Naive thymus-derived CD4-positive, alpha-beta T cell (primary cell): ENCODE measurements at places on chromosomes 2 and 18.

GRCh38 chr2:9255416-9255815, 48.8 kb downstream of the ASAP2 start:
- H3K27ac ChIP-seq = no peak overlapping the region
- no peak for DNase-seq
- H3K36me3 ChIP-seq = no peaks in the 10 kb centered on the region
- no peak overlapping the region for H3K4me3 ChIP-seq
- H3K27me3 ChIP-seq = no peaks in the 10 kb centered on the region

DNA sequence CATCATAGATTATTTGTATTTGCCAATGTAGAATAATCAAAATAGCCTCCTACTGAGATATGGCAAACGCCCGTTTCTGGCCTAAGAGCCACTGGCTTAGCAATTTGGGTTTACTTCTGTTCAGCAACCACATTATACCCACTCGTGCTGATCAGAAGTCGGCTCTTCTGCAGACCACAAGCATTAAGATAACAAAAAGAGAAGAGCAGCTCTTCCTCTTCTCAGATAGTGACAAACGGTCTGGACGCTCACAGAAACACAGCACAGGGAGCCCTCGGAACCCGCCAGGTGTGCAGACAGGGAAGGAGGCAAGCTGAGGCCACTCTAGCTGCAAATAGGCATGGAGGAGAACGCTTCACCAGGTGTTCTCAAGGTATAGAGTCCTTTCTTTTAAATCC, 164.0 kb downstream of the HDAC4 start:
- DNase-seq = no peak
- H3K4me3 ChIP-seq = no peak overlapping the region
- H3K4me1 ChIP-seq = peaks cover 4% of the 10 kb centered on the region

DNA sequence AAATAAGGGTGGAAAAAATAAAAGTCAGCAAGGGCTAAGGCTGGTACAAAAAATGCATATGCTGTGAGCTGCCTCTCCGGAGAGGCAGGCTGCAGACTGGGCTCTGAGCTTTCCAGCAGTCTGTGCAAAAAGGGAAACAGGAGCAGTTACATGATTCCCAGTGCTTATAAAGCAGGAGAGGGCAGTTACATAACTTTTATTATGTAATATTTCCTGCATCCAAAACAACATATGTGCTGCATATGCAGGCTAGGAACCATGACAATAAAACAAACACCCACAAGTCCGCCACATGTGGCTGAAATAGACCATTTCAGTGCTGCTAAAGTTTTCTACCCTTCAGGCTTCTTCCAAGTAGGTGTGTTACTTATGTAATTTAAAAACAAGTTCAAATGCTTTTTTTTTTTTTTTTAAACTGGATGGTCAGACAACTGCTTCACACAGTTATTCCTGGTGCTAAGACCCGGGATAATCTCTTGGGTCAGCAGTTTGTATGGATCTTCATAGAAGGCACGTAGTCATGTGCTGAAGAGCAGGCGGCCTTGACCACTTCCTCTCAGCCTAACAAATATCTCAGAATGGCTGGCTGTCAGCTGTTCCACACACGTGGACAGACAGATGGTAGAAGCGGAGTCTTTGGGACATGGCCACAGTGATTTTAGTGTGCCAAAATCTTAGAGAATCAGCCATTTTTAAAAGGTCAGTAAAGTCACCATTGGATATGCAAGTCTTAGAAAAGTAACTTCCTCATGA, 43.5 kb downstream of the ARMC9 start:
- no peaks in the 10 kb centered on the region for H3K36me3 ChIP-seq
- H3K27me3 ChIP-seq = no peaks in the 10 kb centered on the region
- H3K4me1 ChIP-seq = no peaks in the 10 kb centered on the region
- no peak overlapping the region for H3K27ac ChIP-seq
- DNase-seq = no peak
- no peak overlapping the region for H3K4me3 ChIP-seq

GRCh38 chr18:34600158-34600557, 109.9 kb upstream of the DTNA start:
- H3K27me3 ChIP-seq = no peaks in the 10 kb centered on the region
- H3K4me3 ChIP-seq = no peak overlapping the region
- no peak for DNase-seq

DNA sequence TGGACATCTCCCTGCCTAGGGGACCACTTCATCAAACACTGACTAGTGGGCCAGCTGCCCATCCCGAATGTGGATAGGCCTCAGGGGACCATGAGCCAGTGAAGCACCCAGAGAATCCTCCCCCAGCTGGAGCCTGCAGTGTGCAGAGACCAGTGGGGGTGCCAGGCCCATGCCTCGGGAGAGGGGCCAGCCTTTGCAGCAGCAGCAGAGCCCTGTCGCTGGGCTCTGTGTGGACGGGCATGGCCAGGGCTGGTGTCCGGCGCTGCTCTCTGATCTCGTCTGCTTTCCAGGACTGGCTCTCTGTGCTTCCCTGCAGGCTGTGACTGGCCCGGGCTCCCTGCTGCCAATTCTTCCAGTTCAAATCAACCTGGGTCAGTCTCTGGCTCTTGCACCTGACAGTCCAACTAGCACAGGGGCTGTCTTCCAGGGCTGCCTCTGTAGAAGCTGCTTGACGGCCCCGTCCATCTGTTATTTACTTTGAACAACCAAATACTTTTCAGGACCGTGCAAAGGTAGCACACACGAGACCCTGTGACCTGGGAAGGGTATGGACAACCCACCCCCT, 11.4 kb downstream of the KCNIP3 start:
- DNase-seq = no peak
- no peaks in the 10 kb centered on the region for H3K27me3 ChIP-seq
- no peaks in the 10 kb centered on the region for H3K36me3 ChIP-seq
- H3K4me3 ChIP-seq = no peak overlapping the region
- H3K27ac ChIP-seq = no peak overlapping the region
- no peaks in the 10 kb centered on the region for H3K4me1 ChIP-seq

- no peak for DNase-seq
- H3K4me1 ChIP-seq = no peaks in the 10 kb centered on the region
- no peak overlapping the region for H3K4me3 ChIP-seq
- no peaks in the 10 kb centered on the region for H3K36me3 ChIP-seq
- no peak overlapping the region for H3K27ac ChIP-seq
- H3K27me3 ChIP-seq = no peaks in the 10 kb centered on the region
Measured at GRCh38 chr18:42644729-42645131, 470.8 kb downstream of the RIT2 start.

GRCh38 chr2:147181351-147182029, 663.3 kb upstream of the ACVR2A start:
- no peaks in the 10 kb centered on the region for H3K4me1 ChIP-seq
- no peak overlapping the region for H3K4me3 ChIP-seq
- no peak overlapping the region for H3K27ac ChIP-seq
- no peaks in the 10 kb centered on the region for H3K36me3 ChIP-seq
- no peak for DNase-seq

GRCh38 chr2:11808016-11808400, 61.6 kb downstream of the LPIN1 start:
- DNase-seq = no peak
- H3K27ac ChIP-seq = no peak overlapping the region
- no peaks in the 10 kb centered on the region for H3K4me1 ChIP-seq
- no peaks in the 10 kb centered on the region for H3K27me3 ChIP-seq
- H3K36me3 ChIP-seq = peaks cover 20% of the 10 kb centered on the region
- no peak overlapping the region for H3K4me3 ChIP-seq

- H3K27me3 ChIP-seq = no peaks in the 10 kb centered on the region
- no peak for DNase-seq
- no peak overlapping the region for H3K4me3 ChIP-seq
- H3K27ac ChIP-seq = no peak overlapping the region
- no peaks in the 10 kb centered on the region for H3K4me1 ChIP-seq
- H3K36me3 ChIP-seq = no peaks in the 10 kb centered on the region
Measured at GRCh38 chr18:79883461-79884293, 67.8 kb downstream of the SLC66A2 start.

- no peaks in the 10 kb centered on the region for H3K27me3 ChIP-seq
- no peak for DNase-seq
- H3K4me3 ChIP-seq = no peak overlapping the region
- no peak overlapping the region for H3K27ac ChIP-seq
Measured at GRCh38 chr18:24877546-24877945, 417.1 kb downstream of the HRH4 start.

DNA sequence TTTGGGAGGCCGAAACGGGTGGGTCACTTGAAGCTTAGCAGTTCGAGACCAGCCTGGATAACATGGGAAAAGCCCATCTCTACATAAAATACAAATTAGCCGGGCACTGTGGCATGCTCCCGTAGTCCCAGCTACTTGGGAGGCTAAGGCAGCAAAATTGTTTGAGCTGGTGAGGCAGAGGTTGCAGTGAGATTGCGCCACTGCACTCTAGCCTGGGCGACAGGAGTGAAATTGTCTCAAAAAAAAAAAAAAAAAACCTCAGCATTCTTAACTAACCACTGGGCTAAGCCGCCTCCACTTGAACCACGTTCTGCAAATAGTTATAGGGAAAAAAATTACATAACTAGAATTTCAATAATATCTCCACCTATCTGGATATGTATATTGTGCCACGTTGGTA, 2.3 kb downstream of the FOXI3 start:
- DNase-seq = no peak
- no peak overlapping the region for H3K4me3 ChIP-seq
- no peaks in the 10 kb centered on the region for H3K36me3 ChIP-seq
- H3K27me3 ChIP-seq = peaks cover 17% of the 10 kb centered on the region
- H3K27ac ChIP-seq = no peak overlapping the region
- H3K4me1 ChIP-seq = peaks cover 5% of the 10 kb centered on the region

- no peak for DNase-seq
- no peaks in the 10 kb centered on the region for H3K36me3 ChIP-seq
- no peaks in the 10 kb centered on the region for H3K4me1 ChIP-seq
- no peak overlapping the region for H3K4me3 ChIP-seq
- H3K27me3 ChIP-seq = no peaks in the 10 kb centered on the region
Measured at GRCh38 chr2:29443627-29444026, 328.4 kb downstream of the CLIP4 start.

GRCh38 chr2:151289972-151290866, 751 bp upstream of the NMI start:
- no peaks in the 10 kb centered on the region for H3K36me3 ChIP-seq
- no peak for DNase-seq
- peaks cover 22% of the 10 kb centered on the region for H3K4me1 ChIP-seq
- H3K4me3 ChIP-seq = peak overlapping the region; percentile 76
- H3K27ac ChIP-seq = peak overlapping the region; percentile 92

DNA sequence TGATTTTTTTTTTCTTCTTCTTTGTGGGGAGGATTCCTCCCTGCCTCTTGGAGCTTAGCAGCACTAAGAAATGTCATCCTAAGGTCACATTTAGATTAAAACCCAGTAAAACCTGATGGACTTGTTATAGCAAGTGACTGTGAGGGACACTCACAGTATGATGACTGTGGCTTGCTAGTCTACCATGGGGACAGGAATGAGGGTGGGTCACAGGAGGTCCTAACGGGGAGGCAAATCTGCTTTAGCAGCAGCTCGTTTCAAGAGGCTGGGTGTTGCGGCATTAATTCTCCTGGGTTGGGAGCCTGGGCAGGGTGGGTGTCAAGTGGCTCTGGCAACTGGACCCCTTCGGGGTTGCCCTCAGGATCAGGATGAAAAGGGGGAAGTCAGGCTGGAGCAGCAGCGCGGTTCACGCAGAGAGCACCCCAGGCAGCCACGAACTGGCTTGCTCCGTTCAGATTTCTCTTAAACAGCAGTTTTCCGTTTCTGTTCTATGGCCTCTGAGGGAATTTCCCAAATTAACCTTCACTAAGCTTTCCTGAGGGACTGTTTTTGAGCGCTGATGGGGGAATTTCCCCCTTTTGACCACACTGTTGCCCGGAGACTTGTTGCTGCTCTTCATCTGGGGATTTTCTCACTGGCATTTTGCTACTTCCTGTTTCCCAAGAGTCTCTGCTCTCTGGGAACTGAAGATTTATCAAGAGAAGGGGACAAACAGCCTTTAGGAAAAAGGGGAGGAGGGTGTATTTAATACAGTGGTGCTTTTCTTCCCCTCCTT, 59.8 kb upstream of the PELI1 start:
- H3K36me3 ChIP-seq = no peaks in the 10 kb centered on the region
- no peaks in the 10 kb centered on the region for H3K27me3 ChIP-seq
- DNase-seq = peak; percentile 12
- H3K4me3 ChIP-seq = peak overlapping the region; percentile 52
- H3K27ac ChIP-seq = peak overlapping the region; percentile 66

- no peak overlapping the region for H3K27ac ChIP-seq
- no peaks in the 10 kb centered on the region for H3K4me1 ChIP-seq
- no peak for DNase-seq
- no peaks in the 10 kb centered on the region for H3K27me3 ChIP-seq
Measured at GRCh38 chr2:239119346-239120126, 271.7 kb downstream of the TWIST2 start.

GRCh38 chr18:11909591-11910026, 1.5 kb upstream of the MPPE1 start:
- no peak overlapping the region for H3K4me3 ChIP-seq
- no peaks in the 10 kb centered on the region for H3K27me3 ChIP-seq
- H3K36me3 ChIP-seq = no peaks in the 10 kb centered on the region
- peaks cover 8% of the 10 kb centered on the region for H3K4me1 ChIP-seq
- no peak overlapping the region for H3K27ac ChIP-seq
- DNase-seq = no peak

DNA sequence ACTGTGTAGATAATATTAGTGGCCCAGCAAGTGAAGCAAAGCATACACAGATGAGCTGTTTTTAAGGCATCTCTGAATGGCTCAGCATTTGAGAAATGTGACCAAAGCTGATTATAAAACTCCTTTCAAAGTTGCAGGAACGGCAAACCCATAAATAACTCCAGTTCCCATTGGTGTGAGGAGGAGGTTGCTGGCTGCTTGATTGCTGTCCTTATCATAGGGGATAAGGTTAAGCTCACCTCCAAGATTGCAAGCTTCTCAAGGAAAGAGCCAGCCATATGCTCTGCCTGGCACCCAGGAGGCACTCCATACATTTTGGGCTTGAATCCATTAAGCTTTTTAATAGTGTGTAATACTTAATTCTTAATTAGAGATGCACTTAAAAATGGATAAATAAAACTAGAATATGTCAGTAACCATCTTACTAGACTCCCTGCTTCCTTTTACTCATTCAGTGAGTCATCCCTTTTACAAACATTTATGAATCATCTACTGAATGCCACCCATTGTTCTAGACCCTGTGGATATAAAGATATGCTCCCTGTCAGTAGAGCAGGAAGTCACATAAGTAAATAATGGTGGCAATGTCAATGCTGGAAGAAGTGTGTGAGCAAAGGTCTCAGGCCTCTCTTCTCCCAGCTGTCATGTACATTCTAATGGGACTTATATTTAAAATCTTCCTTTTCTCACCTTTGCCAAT, 99.3 kb downstream of the SPATS2L start:
- H3K4me3 ChIP-seq = no peak overlapping the region

GRCh38 chr2:17578466-17578928, 38.0 kb downstream of the VSNL1 start:
- H3K27me3 ChIP-seq = no peaks in the 10 kb centered on the region
- no peak for DNase-seq
- no peak overlapping the region for H3K4me3 ChIP-seq
- H3K27ac ChIP-seq = no peak overlapping the region

DNA sequence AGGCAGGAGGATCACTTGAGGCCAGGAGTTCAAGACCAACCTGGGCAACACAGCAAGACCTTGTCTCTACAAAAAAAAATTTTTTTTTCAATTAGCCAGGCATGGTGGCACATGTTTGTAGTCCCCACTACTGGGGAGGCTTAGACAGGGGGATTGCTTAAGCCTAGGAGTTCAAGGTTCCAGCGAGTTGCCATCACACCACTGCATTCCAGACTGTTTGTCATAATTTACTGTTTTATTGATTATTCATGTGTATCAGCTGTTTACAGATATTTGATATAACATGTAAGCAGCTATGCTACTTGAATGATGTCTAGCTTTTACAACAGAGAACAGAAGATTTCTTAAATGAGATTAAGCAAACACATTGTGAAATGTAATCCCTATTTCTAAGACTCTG, 35.3 kb downstream of the DSG2 start:
- no peak overlapping the region for H3K4me3 ChIP-seq
- H3K27ac ChIP-seq = no peak overlapping the region
